ENCODE measurements at places on chromosomes 5 and 9.
A peak's percentile ranks its signal among the peaks of the same experiment; 100 is the strongest.

- no peaks in the 10 kb centered on the region for H3K27me3 ChIP-seq
- no peak for DNase-seq
- H3K36me3 ChIP-seq: no peaks in the 10 kb centered on the region
- no peaks in the 10 kb centered on the region for H3K4me1 ChIP-seq
- no peak overlapping the region for H3K27ac ChIP-seq
- no peak overlapping the region for H3K4me3 ChIP-seq
Measured at GRCh38 chr9:107620236-107620635, 130.7 kb upstream of the KLF4 start.

- peaks cover 51% of the 10 kb centered on the region for H3K4me1 ChIP-seq
- H3K27me3 ChIP-seq: no peaks in the 10 kb centered on the region
- H3K27ac ChIP-seq: peak overlapping the region; percentile 48
- DNase-seq: no peak
Measured at GRCh38 chr5:96893342-96893741, 17.0 kb downstream of the ERAP2 start.

DNA sequence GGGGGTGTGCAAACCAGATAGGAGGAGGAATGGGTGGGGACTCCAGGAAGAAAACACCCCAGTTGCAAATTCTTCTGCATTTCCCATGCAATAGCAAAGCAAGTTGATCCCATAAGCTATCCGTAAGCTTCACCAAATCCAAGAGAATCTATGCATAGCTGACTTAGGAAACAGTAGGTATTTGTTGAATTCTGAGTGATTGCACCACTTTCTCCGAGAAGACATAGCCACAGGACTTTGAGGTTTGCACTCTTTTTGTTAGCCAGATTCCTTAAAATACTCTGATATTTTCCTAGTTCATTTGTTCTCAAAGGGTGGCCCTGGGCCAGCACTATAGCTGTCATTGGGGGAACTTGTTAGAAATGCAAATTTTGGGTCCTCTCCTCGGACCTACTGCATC, 271.9 kb downstream of the SLIT3 start:
- no peak overlapping the region for H3K27ac ChIP-seq
- H3K27me3 ChIP-seq: peaks cover 38% of the 10 kb centered on the region
- no peaks in the 10 kb centered on the region for H3K36me3 ChIP-seq
- H3K4me1 ChIP-seq: no peaks in the 10 kb centered on the region
- DNase-seq: no peak

- peaks cover 13% of the 10 kb centered on the region for H3K27me3 ChIP-seq
- no peak overlapping the region for H3K4me3 ChIP-seq
- H3K4me1 ChIP-seq: peaks cover 22% of the 10 kb centered on the region
Measured at GRCh38 chr5:1538276-1538675, 14.5 kb upstream of the LPCAT1 start.

DNA sequence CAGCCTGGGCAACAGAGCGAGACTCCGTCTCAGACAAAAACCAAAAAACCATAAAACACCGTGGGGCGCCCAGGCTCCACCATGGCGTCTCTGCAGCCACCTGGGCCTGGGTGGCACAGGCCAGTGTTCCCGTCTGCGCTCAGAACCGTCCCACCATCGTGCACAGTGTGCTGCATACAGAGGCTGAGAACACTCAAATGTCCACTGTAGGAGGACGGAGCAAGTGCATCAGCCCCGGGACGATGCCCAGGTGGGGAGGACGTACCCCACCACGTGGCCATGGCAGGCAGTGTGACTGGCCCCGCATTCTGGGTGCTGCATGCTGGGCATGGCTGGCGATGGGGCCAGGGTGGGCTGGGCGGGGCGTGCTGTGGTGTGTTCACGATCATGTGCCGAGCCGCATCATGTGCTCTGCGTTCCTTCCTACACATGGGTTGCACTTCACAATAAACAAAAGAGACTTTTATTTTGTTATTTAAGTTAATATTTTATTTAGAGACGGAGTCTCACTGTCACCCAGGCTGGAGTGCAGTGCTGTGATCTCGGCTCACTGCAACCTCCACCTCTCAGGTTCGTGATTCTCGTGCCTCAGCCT, 37.8 kb downstream of the EXD3 start:
- no peaks in the 10 kb centered on the region for H3K36me3 ChIP-seq
- DNase-seq: no peak
- peaks cover 1% of the 10 kb centered on the region for H3K4me1 ChIP-seq
- no peaks in the 10 kb centered on the region for H3K27me3 ChIP-seq
- H3K27ac ChIP-seq: no peak overlapping the region

DNA sequence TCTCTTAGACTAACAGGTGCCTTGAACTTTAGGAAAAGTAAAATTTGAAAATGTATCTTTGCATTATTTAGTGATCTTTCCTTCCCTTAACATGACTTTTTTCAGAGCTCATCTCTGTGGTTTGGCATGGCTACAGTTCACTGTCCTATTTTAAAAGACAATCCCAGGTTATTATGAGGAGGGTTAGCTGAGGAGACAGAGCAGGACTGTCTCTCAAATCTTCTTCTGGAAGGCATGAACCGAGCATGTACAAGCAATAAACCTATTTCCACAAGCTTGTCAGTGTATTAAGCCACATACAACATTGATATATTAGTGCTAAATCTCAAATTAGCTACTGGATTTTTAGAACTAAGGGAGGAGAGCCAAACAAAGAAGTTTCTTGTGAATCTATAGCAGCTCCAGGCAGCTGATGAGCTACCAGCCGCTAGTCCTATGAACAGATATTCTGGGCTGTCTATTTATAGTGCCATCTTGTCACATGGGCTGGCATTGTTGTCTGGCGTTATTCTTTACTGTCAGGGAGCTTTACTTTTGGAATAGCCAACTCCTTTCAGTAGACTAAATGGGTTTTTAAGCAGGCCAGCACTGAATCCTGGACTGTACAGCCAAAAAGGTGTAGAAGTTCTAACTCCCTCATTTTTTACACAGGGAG, 171.2 kb upstream of the ACTBL2 start:
- DNase-seq: no peak
- H3K27ac ChIP-seq: no peak overlapping the region
- H3K4me1 ChIP-seq: no peaks in the 10 kb centered on the region
- no peaks in the 10 kb centered on the region for H3K36me3 ChIP-seq
- peaks cover 10% of the 10 kb centered on the region for H3K27me3 ChIP-seq

DNA sequence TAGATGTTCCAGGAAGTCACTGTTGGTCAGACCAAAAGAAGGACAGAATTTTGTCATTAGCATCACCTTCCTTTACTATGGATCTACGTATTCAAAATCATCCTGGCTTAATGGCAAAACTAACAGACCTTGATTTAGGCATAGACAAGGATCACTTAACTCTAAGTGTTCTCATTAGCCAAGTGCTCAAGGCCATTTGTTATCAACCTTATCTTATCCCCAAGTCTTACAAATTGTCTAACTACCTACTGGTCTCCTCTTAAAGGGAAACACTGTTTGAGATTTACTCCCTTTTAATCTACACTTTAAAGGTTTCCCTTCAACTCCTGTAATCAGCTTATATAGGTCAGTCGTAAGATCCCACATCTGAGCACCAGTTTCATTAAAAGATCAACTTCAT, 1197.5 kb upstream of the C9orf72 start:
- H3K27ac ChIP-seq: no peak overlapping the region
- no peaks in the 10 kb centered on the region for H3K36me3 ChIP-seq
- H3K4me3 ChIP-seq: no peak overlapping the region
- H3K4me1 ChIP-seq: no peaks in the 10 kb centered on the region
- no peaks in the 10 kb centered on the region for H3K27me3 ChIP-seq
- DNase-seq: no peak

- H3K27ac ChIP-seq: no peak overlapping the region
- H3K36me3 ChIP-seq: no peaks in the 10 kb centered on the region
Measured at GRCh38 chr5:78811866-78812265, 163.3 kb upstream of the LHFPL2 start.

DNA sequence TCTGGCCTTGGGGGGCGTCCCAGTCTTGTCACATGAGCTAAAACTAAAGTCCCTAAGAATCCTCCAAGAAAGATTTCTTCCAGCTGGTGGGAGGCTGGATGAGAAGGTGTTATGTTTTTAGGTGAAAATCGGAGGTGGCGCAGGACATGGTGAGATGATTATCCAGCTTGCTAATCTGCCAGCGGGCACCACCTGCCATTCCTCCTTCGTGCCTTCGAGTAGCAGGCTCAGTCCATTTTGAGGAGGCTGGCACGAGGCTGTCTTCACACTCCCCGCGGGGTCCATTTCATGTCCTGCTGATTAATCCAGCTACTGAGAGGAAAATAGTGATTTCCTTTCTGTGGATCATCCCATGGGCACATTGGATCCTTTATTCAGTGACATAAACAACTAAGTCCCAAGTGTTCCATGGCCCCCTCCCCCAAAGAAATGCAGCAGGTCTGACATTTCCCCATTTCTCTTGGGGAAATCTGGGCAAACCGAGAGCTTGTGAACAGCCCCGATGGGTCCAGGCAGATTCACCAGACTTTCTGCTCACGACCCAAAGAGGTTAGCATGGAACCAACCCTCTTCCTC, 38.2 kb upstream of the EXOC3 start:
- H3K36me3 ChIP-seq: peaks cover 71% of the 10 kb centered on the region
- peaks cover 31% of the 10 kb centered on the region for H3K4me1 ChIP-seq
- no peak overlapping the region for H3K4me3 ChIP-seq
- H3K27ac ChIP-seq: no peak overlapping the region

GRCh38 chr5:36366883-36367282, 65.2 kb upstream of the RANBP3L start:
- no peak overlapping the region for H3K4me3 ChIP-seq
- DNase-seq: no peak

GRCh38 chr5:102762562-102763227, 7.6 kb downstream of the PAM start:
- H3K4me3 ChIP-seq: peak overlapping the region; percentile 63
- H3K27me3 ChIP-seq: no peaks in the 10 kb centered on the region
- H3K4me1 ChIP-seq: peaks cover 73% of the 10 kb centered on the region
- peaks cover 14% of the 10 kb centered on the region for H3K36me3 ChIP-seq
- DNase-seq: no peak

DNA sequence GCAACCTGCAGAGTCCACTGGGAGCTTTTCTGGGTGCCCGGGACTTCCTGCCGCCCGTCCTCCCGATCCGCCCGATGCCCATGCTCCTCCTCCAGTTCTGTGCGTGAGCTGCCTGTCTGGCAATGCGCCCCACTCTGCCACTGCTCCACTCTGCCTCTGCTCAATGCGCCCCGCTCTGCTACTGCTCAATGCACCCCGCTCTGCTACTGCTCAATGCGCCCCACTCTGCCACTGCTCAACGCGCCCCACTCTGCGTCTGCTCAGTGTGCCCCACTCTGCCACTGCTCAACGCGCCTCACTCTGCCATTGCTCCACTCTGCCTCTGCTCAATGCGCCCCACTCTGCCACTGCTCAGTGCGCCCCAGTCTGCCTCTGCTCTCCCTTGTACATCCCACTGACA, 436.0 kb downstream of the NR2F1-AS1 start:
- no peaks in the 10 kb centered on the region for H3K36me3 ChIP-seq
- no peaks in the 10 kb centered on the region for H3K27me3 ChIP-seq
- H3K4me1 ChIP-seq: no peaks in the 10 kb centered on the region

- H3K4me1 ChIP-seq: peaks cover 30% of the 10 kb centered on the region
- DNase-seq: no peak
- no peaks in the 10 kb centered on the region for H3K36me3 ChIP-seq
- peak overlapping the region; percentile 57 for H3K27ac ChIP-seq
- peaks cover 7% of the 10 kb centered on the region for H3K27me3 ChIP-seq
Measured at GRCh38 chr9:95316794-95317118, 753 bp downstream of the FANCC start.

- no peaks in the 10 kb centered on the region for H3K4me1 ChIP-seq
- H3K4me3 ChIP-seq: no peak overlapping the region
- H3K27ac ChIP-seq: no peak overlapping the region
- no peaks in the 10 kb centered on the region for H3K36me3 ChIP-seq
- H3K27me3 ChIP-seq: no peaks in the 10 kb centered on the region
- DNase-seq: no peak
Measured at GRCh38 chr9:103928442-103928841, 165.7 kb upstream of the SMC2 start.

- no peaks in the 10 kb centered on the region for H3K27me3 ChIP-seq
- no peak for DNase-seq
- H3K36me3 ChIP-seq: peaks cover 3% of the 10 kb centered on the region
- H3K4me3 ChIP-seq: no peak overlapping the region
- H3K27ac ChIP-seq: no peak overlapping the region
- H3K4me1 ChIP-seq: peaks cover 8% of the 10 kb centered on the region
Measured at GRCh38 chr9:36450110-36450732, 50.2 kb upstream of the RNF38 start.

DNA sequence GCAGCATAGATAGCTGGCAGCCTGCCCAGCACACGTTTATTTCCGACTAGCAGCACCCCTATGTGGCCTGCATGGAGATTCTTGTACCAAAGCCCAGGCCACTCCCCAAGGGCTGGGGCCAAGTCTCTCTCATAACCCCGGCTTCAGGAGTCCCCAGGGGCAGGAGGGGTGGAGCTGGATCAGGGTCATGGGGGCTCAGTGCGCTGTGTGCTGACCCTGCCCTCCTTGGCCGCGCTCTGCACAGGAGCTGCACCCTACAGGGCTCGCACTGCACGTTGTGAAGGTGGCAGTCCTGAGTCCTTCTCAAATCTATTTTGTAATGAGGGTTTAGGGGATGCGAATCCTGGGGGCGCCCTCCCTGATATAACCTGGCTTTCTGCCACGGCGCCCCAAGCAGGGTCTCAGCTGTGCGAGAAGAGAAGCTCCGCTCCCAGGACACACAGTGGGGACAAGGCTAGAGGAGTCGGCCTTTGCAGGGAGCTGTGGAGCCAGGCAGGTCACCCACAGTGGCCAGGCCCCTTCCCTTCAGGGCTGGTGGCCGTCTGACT, 28.6 kb downstream of the NKD2 start:
- no peak for DNase-seq
- H3K4me3 ChIP-seq: no peak overlapping the region
- no peak overlapping the region for H3K27ac ChIP-seq
- no peaks in the 10 kb centered on the region for H3K4me1 ChIP-seq

DNA sequence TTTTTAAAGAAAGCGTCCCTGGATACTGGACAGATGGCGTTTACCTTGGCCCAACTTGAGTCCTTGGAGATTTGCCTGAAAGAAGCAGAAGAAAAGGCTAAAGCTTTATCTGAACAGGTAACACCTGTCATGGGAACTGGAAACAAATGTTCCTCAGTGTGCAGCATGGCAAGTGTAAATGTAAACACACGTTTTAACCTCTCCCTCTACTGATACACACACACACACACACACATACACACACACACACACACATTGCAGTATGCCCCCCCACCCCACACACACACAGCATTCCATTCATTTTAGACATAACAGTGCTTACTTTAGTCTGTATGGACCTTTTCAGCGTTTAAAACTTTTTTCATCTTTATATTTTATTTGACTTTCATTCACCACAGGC, 51.1 kb downstream of the CCDC192 start:
- H3K36me3 ChIP-seq: no peaks in the 10 kb centered on the region
- DNase-seq: no peak
